ENCODE measurements at places on chromosomes 1 and 21.

DNA sequence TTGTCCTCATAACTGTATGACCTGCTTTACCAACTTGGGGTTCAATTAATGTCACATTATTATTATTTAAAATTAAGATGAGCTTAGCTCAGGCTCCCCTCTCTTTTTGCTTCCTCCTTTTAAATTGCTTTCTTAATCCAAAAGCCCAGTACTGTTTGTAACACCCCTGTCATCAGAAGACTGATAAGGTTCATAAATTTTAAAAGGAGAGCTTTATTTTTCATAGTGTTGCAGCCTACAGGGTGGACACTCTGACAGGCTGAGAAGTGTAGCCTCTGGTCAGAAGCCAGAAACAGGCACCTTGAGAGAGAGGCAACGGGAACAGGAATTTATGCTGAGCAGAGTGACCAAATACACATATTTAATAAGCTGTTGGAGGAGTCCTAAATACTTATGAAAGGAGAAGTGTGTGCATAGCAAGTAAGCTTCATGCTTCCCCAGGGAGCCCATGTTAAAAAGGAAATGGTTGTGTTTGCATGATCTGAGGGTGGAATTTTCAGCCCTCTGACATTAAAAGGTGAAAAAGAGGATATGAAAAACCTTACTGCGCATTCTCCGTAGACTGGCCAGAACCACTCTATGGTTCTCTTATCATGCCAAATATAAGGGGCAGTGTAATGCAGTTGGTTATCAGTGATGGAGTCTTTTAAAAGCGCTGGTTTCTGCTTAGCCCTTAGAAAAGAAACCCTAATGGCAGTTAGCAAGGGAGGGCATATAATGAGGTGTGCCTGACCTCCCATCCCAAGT, 30.5 kb upstream of the FGGY start:
- no peak for DNase-seq

DNA sequence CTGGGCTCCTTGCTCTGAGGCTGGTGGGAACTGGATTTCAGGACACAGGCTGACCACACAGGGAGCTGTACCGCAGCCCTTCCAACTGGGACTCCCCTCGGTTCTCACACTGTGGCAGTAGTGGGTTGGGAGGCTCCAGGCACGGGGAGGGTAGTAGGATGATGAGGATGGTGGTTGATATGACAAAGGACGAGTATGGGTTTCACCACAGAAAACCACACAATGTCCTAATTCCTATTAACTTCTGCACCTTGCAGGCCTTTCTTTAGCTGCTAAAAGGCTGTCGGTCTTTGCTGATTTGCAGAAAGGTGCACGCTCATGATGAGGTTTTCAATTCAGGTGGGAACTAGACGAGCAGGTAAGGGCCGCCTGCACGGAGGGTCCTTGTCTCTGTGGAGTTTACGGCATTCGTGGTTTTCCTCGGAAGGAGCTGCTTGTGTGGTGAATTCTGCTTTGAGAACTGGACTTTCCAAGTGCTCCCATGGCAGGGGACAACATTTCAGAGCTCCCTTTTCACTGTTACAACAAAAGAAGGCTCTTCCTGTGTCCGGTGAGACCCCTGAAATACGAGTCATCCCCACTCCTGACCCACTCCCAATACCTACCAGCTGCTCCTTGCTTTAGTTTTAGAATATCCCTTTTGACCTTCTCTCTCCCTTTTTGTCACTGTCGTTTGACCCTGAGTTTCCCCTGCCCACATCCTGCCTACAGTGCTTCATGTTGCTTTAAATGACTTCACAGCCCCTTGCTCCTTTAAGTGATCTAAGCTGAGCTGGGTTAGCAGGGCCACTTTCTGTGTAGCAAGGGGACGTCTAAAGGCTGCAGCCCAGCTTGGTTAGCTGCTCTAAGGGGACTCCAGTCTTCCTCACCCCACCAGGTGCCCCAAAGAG, 125.1 kb downstream of the MRPS6 start:
- no peak for DNase-seq

DNA sequence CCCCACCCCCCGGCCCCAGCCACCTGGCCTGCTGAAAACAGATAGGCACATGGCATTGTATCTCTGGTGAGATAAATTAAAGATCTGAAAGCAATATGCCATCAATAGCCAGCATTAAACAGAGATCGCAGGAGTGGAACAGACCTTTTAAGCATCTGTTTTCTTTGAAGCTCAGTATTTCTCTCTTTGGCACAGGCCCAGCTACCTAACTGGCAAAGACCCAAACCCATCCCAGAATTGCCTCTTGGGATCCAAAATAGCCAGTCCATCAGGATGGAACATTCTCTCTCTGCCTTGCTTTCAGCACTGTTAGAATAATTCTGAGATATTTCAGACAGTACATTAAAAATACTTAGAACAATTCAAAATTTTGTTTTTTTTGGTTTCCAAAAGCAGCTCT, 46.0 kb downstream of the KCNJ6 start:
- no peak for DNase-seq

- DNase-seq = no peak
These were observed 5.7 kb upstream of the AKT3 start for GRCh38 chr1:243855616-243856318.

GRCh38 chr1:203481196-203481595, 5.6 kb downstream of the PRELP start:
- no peak for DNase-seq

GRCh38 chr1:31923901-31924535, 14.2 kb downstream of the PTP4A2 start:
- no peak for DNase-seq

DNA sequence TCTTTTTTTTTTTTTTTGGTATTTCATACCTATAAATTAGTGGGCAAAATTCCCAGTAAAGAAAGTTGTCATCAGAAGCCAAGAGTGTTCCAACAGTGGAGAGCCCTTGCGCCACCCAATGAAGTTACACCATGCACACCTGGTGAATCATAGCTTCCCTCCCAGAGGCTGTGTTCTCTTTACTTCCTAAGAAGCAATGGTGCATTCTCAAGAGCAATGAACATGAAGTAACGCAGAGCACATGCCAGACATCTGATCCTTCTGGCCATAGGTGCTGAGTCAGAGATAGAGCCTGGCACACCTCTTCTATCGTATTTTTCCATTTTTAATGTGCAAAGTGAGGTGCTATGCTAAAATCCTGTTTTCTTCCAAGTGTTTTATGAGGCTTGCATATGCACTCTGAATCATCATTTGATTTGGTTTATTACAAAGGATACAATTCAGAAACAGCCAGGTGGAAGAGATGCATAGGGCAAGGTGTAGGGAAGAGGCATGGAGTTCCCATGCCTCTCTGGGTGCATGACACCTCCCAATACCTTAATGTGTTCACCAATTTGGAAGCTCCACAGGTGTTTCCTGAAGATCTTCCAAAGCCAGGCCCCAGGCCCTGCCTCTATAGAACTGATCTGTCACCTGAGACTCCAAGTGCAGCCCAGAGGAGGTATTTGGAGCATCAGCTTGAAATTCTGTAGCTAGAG, 408.0 kb downstream of the SIPA1L2 start:
- DNase-seq = no peak

- DNase-seq = no peak
These were observed 11.9 kb downstream of the PRXL2B start for GRCh38 chr1:2598329-2598931.

DNA sequence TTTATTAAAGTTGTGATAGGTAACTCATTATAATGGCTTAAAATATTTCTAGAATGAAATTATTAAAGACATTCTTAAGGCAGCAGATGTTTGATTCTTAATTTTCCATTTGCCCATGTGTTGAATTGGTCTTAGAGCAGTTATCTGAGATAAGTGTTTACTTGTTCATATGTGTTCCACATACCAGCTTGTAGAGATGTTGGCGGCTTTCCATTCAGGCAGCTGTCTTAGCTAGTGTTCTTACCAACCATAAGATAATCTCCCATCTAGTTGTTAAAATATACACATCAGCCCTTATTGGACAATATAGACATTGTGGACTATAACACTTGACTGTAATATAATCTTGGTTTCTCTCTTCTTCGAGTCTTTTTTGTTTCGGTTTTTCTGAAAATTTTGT, 1372.9 kb upstream of the ADGRL2 start:
- no peak for DNase-seq

DNA sequence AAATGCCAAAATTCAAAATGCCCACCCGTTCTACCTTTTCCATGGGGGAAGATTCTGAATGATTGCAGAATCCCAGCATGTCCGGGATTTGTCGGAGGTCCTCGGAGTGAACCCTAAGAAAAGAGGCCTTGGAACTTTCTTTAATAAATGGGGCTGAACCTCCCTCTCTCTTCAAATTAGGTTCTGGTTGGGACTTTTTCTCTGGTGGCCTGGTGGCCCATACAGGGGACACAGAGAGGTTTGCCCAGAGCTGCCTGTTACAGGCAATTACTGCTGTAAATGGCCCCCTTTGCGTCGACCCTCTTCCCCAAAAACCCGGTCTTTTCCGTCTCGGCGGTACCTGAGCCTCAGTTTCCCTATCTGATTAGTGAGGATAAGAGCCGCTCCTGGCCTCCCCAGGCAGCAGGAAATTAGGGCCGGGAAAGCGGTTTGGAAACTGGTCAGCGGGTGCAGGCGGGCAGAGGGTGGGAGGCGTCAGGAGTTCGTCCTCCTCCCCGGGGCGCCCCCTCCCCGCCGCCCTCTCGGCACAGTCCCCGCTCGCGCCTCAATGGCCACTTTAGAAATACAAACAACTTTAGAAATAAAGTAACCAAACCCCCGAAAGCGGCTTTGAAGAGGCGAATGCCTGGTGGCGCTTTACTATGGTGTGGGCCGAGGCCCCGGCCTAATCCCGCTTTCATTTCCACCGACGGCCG, 15.6 kb downstream of the PAX7 start:
- DNase-seq = no peak

DNA sequence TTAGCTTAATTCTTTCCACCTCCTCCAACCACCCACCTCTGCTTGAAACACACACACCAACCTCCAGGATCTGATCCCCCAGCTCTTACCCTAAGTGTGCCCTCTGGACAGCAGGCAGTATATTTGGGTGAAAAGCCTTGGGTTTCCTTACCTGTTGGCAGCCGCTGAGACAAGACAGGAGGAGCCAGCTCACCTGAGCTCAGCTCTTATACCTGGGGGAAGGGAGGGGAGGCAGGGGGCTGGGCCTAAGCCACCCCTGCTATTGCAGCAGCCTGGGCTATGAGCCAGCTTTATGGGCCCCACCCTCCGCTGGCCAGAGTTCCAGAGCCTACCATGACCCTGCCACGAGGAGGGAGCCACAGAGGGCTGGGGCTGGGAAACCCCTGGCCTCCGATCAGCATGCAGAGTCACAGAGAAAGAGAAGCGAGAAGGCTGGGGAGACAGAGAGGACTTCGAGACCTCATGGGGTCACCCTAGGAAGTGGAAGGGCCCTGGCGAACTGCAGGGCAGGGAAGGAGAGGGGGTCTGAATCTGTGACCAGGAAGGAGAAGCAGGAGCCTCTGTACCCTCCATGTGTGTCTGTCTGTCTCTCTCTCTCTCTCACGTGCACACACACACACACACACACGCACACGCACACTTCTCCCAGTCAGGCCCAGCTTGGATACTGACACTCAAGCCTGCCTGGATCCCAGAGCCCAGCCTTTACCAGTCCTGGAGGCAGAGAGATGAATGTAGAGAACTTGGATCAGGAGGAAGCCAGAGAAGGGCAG, at the start of gene S100A14:
Gene S100A14, minus strand, starts transcription at position 182 of the 773 bp plus-strand sequence. CDS start 467 bp downstream, outside the sequence.
- DNase-seq = no peak

GRCh38 chr1:12316331-12316730, 86.5 kb downstream of the VPS13D start:
- DNase-seq = no peak

- no peak for DNase-seq
These were observed 898.4 kb downstream of the KCNT2 start for GRCh38 chr1:195709821-195710220.

- DNase-seq = no peak
These were observed 20.5 kb upstream of the RHBDL2 start for GRCh38 chr1:38962113-38962512.

Data from NCI-H1048 (cell line).